ENCODE measurements at places on chromosomes 13 and 19. TPM values are rescaled to one million over a fixed set of nuclear protein-coding genes. Genes with fewer than 3 reads are reported as not detected.

USHBP1 gene
- not detected for total RNA-seq

RNASEH2B gene
- total RNA-seq = 32.7 TPM

RASAL3 gene
- total RNA-seq = 0.17 TPM

SHC2 gene
- total RNA-seq = 5.1 TPM

RSPH6A gene
- total RNA-seq = 0.10 TPM

ZNF177 gene
- not detected for total RNA-seq

CTXN1 gene
- total RNA-seq = 18.6 TPM

ACP7 gene
- total RNA-seq = not detected

ANKLE1 gene
- 1.1 TPM for total RNA-seq

SPART gene
- total RNA-seq = 152 TPM

CEACAM4 gene
- not detected for total RNA-seq

BRME1 gene
- 0.35 TPM for total RNA-seq

SIGLEC12 gene
- total RNA-seq = not detected

FBXL12 gene
- 16.7 TPM for total RNA-seq

CGB2 gene
- total RNA-seq = 1.0 TPM

TRPC4 gene
- total RNA-seq = 0.15 TPM

DACT3 gene
- total RNA-seq = not detected

CRLF1 gene
- total RNA-seq = 0.30 TPM

PTGER1 gene
- total RNA-seq = 0.85 TPM

PSG1 gene
- 0.70 TPM for total RNA-seq

PSG11 gene
- total RNA-seq = not detected

ZNF555 gene
- 8.7 TPM for total RNA-seq

ZNF562 gene
- 59.4 TPM for total RNA-seq

PSG2 gene
- total RNA-seq = not detected

YIF1B gene
- total RNA-seq = 51.3 TPM

ZNF98 gene
- total RNA-seq = 0.55 TPM

WDR88 gene
- not detected for total RNA-seq

NXNL1 gene
- total RNA-seq = not detected

FZR1 gene
- 45.1 TPM for total RNA-seq

CYSLTR2 gene
- total RNA-seq = not detected

ZNF726 gene
- total RNA-seq = 3.8 TPM

ELSPBP1 gene
- not detected for total RNA-seq

ZNF841 gene
- 18.8 TPM for total RNA-seq

RRAS gene
- 40.5 TPM for total RNA-seq

SIGLEC8 gene
- not detected for total RNA-seq

KLK10 gene
- total RNA-seq = 0.60 TPM

SIGLEC11 gene
- not detected for total RNA-seq

SULT2A1 gene
- not detected for total RNA-seq

ATF5 gene
- 8.7 TPM for total RNA-seq

ADAMTSL5 gene
- total RNA-seq = 2.1 TPM

ZNF772 gene
- total RNA-seq = 18.9 TPM

MBD3L2 gene
- not detected for total RNA-seq

KLK3 gene
- not detected for total RNA-seq

SLC25A41 gene
- total RNA-seq = 0.10 TPM

ZNF491 gene
- 2.9 TPM for total RNA-seq

DPF1 gene
- not detected for total RNA-seq

SERP2 gene
- 8.1 TPM for total RNA-seq

Data from renal cortical epithelial cell (primary cell).